ENCODE measurements at places on chromosomes 1 and 21. TPM values are rescaled to one million over a fixed set of nuclear protein-coding genes. Genes with fewer than 3 reads are reported as not detected.

Gene TCEANC2
- 7.7 TPM for total RNA-seq

Gene LCA5L
- total RNA-seq: 2.2 TPM

Gene SLC25A44
- 16.3 TPM for total RNA-seq

Gene LYPD8
- total RNA-seq: not detected

Gene BLACAT1
- total RNA-seq: 0.13 TPM

Gene POU2F1
- total RNA-seq: 33.1 TPM

Gene BRINP3
- total RNA-seq: 0.40 TPM

Gene SLC9A1
- 17.3 TPM for total RNA-seq

Gene FYB2
- not detected for total RNA-seq

Gene LAX1
- total RNA-seq: 1.6 TPM

GRCh38 chr1:172488393-172488792, 44.5 kb upstream of the PIGC start:
- no peak for DNase-seq

DNA sequence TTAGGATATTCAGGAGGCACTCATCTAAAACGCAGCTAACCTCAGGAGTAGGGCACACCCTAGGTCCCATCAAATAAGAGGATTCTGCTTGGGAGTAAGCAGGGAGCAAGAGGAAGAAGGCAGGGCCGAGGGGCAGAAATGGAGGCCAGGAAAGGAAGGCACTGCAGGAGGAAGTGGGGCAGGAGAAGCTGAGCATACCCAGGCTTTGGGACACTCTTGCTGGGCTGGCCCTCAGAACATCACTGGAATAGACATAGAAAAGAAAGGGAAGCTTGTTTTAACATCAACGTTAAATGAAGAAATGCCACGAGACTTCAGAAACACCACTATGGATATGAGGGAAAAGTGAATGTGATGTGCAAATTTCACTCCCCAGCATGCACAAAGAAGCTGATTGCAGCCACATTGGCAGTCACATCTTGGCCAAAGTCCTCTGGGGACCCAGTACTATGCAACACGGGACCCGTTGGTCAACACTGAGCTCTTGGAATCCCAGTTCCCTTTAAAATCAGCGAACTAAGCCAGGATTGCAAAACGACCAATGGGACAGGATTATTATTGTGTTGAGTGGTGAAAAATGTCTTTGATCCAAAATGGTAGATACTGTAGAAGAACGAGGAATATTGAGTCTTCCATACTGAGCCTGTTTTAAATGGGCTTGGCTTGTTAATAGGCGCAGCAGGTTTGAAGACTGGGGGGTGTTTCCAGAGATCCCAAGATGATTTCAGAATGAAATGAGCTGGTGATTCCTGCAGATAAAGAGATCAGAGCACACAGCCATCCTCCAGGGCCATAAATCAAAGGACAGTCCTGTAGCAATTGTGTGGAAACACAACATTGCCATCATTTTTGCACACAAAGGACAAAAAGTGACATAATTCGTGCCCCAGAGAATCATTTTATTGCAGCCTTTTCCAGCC, 152.4 kb downstream of the TOMM20 start:
- peak; percentile 62 for DNase-seq

DNA sequence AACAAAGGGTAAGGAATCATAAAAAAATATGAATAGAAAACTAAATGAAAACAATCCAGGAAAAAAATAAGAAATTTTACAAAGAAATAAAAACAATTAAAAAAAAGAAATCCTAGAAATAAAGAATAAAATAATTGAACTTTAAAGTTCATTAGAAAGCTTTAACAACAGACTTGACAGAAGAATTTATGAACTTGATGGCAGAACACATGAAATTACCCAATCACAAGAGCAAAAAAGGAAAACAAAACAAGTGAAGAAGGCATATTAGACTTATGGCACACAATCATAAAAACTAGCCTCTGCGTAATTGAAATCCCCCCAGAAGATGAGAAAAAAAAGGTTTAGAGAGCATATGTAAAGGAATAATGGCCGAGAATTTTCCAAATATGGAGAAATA, 802.5 kb upstream of the B3GALT2 start:
- no peak for DNase-seq

DNA sequence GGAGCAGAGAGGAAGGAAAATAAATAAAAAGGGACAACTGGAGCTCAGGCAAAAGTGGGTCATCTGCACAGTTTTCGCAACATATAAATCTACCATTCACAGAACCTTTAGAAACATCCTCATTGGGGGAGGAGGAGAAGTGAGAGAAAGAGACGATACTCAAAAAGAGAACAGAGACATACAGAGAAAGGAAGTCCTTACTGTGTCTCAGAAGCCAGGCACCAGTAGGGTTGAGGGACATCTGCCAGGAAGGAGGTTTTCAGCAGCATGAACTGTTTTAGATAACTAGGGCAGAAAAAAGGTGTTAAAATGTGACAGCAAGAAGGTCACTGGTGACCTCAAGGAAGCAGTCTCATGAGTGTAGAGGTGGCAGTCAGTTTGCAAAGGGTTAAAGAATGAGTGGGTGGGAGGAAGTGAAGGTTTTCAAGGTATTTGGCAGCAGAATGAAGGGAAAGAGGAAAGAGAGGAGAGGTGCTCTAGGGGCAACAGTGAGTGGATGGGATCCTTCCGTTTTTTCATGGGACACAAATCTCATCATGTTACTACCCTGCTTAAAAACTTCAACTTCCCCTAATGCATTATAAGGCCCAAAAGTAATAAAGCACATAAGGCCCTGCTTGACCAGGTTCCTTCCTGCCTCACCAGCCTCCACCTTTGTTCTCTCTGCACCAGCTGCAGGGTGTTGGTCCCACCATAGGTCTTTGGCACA, 9.5 kb downstream of the JAK1 start:
- DNase-seq: no peak

DNA sequence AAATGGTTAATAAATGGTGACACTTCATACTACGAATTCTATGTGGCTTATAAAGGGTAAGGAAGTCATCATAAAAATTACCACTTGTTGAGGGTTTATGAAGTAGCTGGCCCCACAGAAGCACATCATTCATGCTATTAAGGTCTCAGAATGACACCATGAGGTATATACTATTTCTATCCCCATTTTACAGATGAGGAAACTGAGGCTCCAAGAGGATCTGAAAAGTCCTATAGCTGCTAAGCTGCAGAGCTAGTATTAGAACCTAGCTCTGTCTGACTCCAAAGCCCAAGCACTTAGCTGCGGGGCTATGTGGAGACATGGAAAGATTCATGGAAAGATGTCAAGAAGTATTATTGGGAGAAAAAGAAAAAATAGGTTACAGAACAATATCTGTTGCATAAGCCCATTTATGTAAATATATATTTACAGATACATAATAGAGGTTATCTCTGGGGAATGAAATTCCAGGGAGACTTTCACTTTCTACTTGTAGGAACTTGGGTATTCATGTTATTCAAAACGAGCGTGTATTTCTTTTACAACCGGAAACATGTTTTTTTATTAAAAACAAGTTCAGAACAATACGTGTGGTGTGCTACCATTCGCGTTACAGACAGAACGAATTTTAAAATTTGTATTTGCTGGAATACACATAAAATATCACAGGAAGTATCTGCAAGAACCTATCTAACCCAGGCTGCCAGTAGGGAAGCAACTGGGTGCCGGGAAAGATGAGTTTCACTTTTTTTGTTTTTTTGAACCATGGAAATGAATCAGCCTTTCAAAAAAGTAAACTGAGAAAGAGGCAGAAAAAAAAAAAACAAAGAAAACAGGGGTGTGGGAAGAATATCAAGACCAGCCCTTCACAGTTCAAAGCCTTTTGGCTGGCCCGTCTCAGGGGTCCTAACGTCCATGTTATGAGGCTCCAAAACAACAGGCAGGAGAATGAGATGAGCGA, 13.4 kb downstream of the SPOCD1 start:
- no peak for DNase-seq

DNA sequence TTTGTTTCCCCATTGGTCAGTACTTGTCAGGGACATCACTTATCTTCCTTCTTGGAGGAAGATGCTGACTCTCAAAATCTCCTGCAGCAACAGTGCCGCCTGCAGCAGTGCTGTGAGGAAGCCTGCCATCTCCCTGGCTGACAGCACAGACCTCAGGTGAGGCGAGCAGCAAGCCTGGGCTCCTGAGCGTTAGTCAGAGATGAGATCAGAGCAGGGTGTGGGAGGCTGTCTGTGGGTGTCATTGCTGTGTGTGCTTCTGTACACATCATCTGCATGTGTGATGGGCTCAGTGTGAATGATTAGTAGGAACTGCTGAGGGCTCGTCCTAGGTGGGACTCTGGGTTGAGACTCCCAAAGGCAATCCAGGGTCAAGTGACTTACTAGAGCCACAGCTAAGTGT, 6.1 kb downstream of the STRIP1 start:
- no peak for DNase-seq

GRCh38 chr21:44286086-44286715, 525 bp downstream of the AIRE start:
- no peak for DNase-seq

DNA sequence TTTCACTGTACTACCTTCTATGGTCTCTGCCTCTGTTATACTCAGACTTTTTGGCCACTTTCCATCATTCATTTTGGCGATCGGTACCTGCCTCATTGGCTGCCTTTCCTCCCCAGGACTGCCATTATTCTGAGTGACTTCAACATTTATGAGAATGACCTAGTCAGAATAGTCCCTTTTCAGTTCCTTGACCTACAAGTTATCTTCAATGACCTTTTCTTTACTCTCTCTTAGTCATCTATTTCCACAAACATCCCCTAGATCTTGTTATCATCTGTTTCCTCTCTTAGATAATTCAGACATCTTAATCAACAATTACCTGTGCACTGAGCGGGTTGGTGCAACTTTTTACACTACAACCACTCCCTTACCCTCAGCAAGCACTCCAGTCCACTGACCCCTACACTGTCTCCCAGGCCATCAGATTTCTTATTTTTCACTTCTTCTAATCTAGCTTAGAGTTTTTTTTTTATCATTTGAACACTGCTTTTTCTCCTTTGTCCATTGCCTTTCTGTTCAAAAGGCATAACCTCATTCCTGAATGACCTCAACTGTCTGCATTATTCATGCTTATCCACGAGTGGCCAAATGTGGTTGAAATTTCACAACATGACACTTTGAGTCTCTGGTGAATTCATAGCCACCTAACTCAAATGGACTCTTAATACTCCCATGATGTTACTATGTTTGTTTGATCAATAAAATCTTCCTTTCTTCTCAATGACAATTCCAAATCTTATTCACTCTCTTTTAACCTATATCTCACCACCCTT, 112.7 kb downstream of the HMCN1 start:
- no peak for DNase-seq

DNA sequence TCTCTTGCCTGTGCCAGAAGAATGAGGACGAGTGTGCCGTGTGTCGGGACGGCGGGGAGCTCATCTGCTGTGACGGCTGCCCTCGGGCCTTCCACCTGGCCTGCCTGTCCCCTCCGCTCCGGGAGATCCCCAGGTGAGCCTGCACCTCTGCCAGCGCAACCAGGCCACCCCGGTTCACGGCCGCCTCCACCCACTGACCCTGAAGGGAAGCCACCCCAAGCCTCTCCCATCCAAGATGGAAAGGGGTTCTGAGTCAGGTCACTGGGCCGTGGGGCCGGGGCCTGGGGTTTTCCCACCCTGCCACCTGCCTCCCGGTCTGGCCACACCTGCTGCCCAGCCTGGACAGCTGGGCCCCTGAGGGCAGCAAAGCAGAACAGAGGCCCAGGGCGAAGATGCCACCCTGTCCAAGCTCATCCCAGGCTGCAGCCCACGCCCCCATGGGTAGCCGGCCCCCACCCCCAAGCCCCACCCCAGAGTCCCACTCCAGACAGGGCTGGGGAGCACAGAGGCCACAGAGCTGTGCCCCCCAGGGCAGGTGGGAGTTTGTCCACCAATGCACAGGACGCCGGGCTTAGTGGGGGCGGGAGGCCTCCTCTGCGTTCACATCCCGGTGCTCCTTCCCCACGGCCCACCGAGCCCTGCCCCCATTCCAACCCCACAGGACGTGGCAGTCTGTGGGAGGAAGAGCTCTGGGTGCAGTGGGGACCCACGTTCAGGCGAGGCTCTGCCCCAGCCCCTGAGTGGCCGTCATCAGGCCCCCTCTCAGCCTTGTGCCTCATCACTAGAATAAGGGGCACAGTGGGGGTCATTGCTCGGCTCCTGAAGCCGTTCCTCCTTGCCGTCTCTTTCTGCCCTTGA, 5.6 kb downstream of the AIRE start:
- no peak for DNase-seq

- no peak for DNase-seq
Observed at GRCh38 chr1:24878045-24878444, 52.0 kb downstream of the RUNX3 start.

GRCh38 chr1:19423130-19423529, 62.2 kb downstream of the CAPZB start:
- no peak for DNase-seq

DNA sequence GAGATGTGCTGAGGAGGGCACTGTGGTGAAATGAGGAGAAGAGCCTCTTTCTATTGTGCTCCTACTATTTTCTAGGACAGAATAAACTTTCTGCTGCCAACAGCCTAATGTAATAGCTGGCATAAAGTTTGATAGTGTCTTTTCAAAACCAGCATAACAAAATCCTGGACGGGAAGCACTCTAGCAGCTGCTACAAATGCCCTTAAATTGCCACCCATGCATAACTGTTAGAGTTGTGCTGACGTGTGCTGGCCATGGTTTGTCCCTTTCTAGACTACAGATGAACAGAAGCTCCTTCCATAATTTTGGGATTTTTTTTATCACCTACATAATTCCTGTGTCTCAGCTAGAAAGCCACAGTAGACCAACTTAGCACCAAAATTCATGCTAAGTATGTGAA, 88.5 kb upstream of the DEPDC1 start:
- DNase-seq: no peak

- no peak for DNase-seq
Observed at GRCh38 chr21:36194024-36194423, 37.4 kb downstream of the DOP1B start.

DNA sequence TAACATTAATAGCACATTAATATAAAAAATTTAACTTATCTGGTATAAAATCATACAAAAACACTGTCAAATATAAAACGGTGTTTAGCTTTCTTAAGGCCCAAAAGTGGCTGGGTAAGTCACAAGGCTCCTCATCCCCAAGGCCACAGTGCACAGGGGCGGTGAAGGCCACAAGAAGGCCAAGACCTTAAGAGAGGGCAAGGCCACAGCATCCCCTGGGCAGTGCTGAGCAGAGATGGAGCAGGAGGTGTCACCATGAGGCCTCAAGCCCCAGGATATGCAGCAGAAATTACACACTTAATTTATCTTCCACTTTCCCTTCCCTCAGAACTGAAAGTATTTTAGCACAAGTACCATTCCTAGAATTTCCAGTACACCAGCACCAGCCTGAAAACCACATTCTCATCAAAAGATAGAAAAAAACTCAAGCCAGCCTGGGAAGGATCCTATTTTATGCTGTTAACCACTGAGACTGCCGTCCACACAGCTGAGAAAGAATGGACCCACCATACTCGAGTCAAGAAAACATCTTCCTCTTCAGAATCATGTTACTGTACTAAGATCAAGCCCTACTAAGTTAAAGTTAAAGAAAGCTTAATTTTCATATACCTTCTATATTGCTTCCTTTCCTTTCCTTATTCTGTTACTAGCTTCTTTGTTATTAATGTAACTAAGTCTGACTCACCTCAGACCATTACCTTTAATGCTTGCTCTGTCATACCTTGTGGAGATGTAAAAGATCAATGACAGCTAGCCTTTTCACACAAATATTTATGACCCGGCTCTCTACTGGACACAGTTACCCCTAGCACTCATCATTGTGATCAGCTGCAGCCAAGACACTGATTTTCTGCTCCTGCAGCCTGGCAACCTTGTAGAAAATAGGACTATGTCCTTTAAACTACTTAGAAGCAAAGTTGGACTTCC, 26.4 kb upstream of the FMO1 start:
- no peak for DNase-seq

Measured in sciatic nerve (tissue), 2 donors.